Foreskin melanocyte (primary cell): ENCODE measurements at places on chromosomes 6 and 20.

- DNase-seq: no peak
Measured at GRCh38 chr6:34281702-34282334, 33.0 kb upstream of the SMIM29 start.

- DNase-seq: peak; percentile 12
Measured at GRCh38 chr6:103122766-103123601, 1729.5 kb downstream of the GRIK2 start.

- no peak for DNase-seq
Measured at GRCh38 chr6:144178323-144178722, 28.0 kb downstream of the STX11 start.

GRCh38 chr6:81376745-81377144, 375.7 kb downstream of the TENT5A start:
- no peak for DNase-seq

DNA sequence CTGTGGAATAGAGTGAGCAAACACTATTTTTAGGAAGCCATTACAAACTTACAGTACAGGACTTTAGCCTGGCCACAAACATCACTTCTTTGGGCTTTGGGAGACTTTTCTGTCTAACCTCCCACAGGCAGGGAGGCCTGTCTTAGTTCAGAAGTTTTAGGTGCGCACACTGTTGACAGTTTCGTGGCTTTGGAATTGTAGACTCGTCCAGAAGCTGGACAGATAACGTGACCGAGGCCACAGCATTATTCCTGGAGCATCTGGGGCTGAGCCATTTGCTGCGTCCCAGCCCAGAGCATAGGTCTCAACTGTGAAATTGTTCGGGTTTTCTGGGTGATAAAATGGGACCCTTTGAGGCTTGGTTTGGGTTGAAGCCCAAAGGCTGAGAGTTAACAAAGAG, 53.8 kb downstream of the NDUFAF5 start:
- no peak for DNase-seq

DNA sequence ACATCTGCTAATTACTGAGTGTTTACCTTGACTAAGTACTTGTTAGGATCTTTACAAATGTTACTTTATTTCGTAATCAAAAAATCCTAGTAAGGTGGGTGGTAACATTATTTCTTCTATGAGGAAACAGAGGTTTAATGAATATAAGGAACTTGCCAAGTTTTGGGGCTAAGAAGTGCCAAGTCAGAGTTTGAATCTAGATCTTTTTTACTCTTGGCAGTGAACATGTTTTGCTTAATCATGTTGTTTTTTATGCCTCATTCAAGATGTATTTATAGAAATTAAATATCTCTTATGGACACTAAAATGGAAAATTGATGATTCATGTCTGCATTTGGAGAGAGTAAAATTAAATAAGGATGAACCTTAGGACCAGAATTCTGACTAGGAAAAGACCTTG, 393.7 kb downstream of the UTRN start:
- DNase-seq: no peak

DNA sequence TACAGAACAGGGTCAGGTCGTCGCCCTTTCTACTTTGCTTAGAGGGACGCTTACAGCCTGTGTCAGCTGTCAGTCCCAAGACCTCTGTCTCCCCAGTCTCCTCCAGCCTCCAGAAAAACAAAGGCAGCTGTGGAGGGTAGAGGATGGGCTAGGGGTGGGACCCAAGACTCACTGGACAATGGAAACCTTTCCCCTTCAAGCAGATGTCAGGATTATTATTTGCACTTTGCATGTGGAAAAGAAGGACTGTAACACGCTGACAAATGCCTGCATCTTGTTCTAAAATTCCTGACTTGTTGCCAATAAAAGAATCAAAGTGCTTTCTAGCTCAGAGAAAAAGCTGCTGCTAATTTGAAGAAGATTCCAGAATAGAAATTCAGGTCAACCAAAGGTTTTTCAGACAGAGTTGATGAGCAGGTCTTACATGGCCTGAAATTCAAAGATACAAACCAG, 58.7 kb downstream of the SNX5 start:
- DNase-seq: no peak

DNA sequence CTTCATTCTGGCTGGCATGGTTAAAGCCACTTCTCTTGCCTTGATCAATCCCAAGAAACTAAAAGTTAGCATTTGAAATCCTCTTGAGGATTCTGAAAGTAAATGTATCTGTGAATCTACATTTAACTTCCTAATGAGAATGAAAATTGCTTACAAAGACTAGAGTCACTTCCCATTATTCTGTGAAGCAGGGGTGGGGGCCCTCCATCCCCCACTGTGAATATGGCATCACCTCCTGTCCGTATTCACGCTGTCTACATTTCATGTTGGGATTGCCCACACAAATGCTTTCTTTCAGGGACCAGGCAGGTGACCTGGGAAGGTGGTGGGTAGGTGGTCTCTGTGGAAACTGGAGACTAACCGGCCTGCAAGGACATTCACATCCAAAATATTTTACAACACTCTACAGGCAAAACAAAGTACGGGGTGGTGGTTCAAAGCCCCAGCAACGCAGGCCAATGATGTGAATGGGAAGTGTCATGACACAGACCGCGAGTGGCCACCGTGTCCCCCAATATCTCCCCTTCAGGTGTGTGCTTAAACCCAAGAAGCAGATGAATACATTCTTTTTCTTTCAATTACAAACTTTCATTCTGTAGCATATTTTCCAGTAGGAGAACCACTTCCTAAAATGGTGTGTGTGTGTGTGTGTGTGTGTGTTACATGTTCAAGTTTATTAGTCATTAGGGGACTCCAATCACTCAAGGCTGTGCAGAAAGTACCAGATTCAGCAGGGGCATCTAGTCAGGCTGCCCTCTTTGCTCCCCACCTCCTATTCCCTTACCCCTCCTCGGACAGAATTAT, 132.2 kb downstream of the PRND start:
- no peak for DNase-seq

GRCh38 chr6:169451065-169451838, 197.6 kb upstream of the THBS2 start:
- DNase-seq: no peak

- DNase-seq: no peak
Measured at GRCh38 chr6:43284991-43285781, 12.9 kb upstream of the SLC22A7 start.

- peak; percentile 26 for DNase-seq
Measured at GRCh38 chr20:32737371-32738223, 5.7 kb downstream of the COMMD7 start.

DNA sequence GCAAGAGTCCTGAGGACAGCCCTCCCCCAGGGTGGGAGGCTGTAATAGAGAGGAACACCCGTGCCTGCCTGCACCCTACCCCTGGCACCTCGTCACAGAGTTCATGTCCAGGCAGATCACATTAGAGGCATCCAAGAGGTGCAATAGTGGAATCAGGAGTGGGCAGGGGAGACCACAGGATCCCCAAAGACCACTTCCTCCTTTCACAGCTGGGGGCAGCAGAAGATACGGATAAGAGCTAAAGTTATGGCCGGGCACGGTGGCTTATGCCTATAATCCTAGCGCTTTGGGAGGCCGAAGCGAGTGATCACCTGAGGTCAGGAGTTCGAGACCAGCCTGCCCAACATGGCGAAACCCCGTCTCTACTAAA, 1.5 kb upstream of the CAPN11 start:
- DNase-seq: no peak

DNA sequence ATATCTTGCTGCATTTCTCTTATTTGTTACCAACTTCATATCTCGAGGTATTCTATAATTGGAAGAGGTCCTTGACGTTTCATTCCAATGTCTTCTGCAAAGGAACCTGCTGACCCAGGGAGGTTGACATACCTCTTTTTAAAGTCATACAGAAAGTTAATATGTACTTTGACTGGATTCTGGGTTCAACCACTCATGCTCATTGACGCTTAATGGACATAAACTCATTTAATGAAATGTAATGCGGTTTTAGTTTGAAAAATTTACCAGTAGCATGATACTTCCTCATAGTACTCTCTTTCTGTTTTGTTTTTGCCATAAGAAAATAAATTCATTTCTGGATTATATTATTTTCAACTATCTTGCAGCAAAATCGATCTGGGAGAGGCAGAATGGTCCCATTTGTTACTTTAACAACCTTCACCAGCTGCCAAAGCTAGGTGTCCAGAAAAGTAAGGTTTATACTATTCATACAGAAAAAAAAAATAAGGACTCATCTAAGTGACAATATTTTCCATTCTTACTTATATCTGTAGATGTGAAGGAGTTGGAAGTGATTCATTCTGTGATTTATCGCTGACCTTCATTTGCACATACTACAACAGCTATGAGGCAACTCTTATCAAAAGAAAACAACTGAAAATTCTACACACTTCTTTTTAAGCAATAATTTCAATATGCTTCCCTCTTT, 101.6 kb downstream of the ATXN1 start:
- no peak for DNase-seq

DNA sequence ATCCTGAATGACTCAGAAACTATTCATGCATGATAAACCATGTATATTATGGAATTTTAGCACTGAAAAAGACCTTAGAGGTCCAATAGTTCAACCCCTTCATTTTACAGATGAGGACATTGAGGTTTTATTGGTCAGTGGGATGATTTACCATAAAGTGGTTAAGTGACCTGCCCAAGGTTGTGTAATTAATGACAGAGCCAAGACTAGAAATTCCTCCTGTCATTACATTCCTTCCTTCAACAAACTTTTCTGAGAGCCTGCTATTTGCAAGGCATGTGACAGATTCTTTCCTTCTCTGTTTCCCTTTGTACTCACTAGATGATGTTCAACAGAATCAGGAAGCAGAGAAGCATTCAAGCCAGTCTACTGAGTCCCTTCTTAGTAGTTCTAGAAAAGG, 170.7 kb upstream of the KCNK16 start:
- DNase-seq: peak; percentile 14

GRCh38 chr6:96862560-96862959, 25.3 kb upstream of the GPR63 start:
- no peak for DNase-seq

GRCh38 chr20:47440857-47441773, 60.6 kb upstream of the NCOA3 start:
- no peak for DNase-seq

- no peak for DNase-seq
Measured at GRCh38 chr20:17856837-17857605, 111.6 kb downstream of the SNX5 start.

DNA sequence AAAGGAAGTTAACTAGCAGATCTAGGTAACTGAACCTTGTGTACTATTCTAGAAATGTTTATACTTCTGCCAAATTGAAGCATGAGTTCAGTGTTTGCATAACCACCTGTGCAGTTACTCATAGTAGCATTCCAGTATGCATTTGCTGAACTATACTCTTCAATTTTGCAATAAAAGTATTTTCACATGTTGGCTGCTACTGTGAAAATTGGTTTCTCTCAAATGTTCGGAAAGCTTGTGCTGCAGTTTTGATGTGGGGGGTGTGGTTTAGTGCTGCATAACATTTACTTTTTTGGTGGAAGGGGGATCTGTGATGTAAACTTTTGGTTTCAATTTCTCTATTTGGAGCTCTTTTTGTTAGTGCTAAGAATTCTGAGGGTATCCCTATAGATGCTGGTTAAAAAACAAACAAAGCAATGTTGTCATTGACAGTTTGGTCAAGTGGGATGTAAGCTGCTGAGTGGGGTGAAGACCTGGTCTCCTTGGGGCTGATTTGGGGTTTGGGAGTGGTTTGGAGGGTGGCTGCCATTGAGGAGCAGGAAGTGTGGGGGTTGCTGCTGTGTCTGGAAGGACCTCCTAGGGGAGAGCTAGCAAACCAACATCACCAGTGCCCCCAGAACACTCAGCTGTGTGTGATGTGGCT, 87.8 kb downstream of the CARMIL1 start:
- DNase-seq: no peak

- DNase-seq: no peak
Measured at GRCh38 chr20:45823949-45824835, 2.9 kb downstream of the TNNC2 start.

- DNase-seq: no peak
Measured at GRCh38 chr20:56442389-56443365, 25.8 kb upstream of the RTF2 start.

DNA sequence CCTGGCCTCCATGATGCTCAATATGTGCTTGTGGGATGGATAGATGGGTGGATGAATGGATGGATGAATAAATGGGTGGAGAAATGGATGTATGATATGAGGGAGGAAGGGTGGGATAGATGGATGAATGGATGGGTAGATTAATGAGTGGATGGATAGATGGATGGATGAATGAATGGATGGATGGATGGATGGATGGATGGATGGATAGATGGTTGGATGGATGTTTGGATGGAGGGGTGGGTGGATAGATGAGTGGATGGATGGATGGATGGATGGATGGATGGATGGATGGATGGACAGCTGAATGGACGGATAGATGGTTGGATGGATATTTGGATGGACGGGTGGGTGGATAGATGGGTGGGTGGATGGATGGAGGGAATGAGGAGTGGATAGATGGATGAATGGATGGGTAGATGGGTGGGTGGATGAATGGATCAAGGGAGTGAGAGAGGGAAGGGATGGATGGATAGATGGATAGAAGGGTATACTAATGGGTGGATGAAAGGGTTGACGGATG, 139.4 kb downstream of the CEBPB start:
- no peak for DNase-seq

DNA sequence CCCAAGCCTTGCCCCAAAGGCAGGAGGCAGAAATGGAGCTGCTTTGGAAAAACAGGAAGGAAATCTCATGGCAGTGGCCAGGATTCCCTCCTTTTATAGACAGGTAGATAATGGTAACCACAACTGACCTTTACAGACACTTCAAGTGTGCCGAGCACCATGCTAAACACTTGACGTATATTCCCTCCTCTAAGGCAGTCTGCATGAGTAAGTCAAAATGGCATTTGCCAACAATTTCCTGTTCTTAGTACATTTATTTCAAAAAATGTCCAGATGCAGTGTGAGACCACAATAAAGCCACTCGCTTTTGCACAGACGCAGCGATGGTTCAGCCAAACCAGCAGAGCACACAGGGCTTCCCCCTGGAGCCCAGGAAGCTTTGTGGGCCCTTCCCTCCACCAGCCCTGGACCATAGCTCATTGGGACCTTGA, 16.5 kb upstream of the GPR6 start:
- DNase-seq: no peak
